Omental fat pad (tissue), 4 donors: ENCODE measurements at places on chromosomes 2 and 18.

DNA sequence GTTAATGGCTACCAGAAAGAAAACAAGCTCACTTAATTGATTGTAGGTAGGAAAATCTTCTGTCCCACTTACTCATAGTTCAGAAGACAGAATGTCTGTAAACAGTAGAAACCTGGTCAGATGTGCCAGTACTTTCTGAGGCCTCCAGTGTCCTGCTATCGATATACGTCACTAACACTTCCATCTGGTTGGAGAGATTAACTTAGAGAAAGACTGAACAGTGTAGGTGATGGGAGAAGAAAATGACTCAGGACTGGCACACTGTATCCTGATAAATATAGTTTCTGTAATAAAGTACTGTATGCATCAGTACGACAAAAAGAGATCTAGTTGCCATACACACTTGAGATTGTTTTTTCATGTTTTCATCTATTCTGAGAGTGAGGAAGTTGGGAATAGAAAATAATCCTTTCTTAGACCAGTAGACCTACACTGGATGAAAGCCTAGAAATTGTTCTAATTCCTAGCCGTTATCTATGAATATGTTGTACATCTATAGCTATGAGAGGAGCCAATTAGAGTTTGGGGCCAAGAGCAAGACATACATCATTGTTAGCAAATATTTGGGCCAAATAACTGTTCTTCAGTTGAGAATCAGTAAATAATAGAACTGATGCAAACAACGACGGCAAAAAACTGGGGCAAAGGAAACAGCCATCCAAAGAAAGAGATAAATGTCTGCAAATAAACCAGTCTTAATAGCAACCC is 105.9 kb downstream of the NAT8 start:
- DNase-seq, result no peak

DNA sequence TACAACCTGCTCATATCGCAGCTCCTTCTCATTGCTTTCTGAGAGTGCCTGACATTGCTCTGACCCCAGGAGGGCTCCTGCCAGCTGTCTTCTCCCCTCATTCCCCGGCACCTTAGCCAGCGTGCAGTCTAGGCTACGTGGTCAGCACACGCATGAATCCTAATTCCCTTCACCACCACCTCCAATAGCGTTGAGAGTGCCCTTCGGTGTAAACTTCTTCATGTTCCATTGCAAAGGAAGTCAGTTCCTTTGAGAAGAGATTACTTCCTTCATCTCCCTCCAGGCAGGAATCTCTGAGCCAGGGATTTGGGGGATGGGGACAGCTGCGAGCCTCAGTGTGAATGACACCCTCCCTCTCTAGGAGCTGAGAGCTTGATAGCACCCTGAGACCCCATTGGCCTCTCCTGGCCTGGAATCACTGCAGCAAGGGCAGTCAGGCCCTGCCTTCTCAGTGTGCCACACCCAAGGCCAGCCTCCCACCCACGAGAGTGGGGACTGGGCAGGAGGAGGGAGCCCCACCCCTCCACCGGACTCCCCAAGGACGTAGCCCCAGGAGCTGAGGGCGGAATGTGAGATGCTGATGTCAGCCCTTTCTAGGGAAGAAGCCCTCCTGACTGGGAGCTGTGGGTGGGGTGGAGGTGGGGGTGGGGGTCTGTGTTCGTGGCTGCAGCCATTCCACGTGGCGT is 53.4 kb downstream of the SLC66A2 start:
- no peak for DNase-seq

GRCh38 chr18:15198116-15198389 is 450.1 kb downstream of the ANKRD30B start:
- no peak for DNase-seq

- DNase-seq, result no peak
Observed at GRCh38 chr18:24734058-24734457, 273.6 kb downstream of the HRH4 start.
